ENCODE measurements at places on chromosomes 1 and 21. TPM values are rescaled to one million over a fixed set of nuclear protein-coding genes. Genes with fewer than 3 reads are reported as not detected.
A peak's percentile ranks its signal among the peaks of the same experiment; 100 is the strongest.

Gene SELL
- not detected for total RNA-seq

Gene BRDT
- total RNA-seq, result not detected

Gene VAV3
- total RNA-seq, result 3.0 TPM

Gene LSS
- 47.5 TPM for total RNA-seq

Gene RAB7B
- 3.6 TPM for total RNA-seq

Gene LORICRIN
- not detected for total RNA-seq

Gene TNFRSF9
- 0.98 TPM for total RNA-seq

Gene STIL
- total RNA-seq, result 8.8 TPM

Gene SORT1
- 13.3 TPM for total RNA-seq

DNA sequence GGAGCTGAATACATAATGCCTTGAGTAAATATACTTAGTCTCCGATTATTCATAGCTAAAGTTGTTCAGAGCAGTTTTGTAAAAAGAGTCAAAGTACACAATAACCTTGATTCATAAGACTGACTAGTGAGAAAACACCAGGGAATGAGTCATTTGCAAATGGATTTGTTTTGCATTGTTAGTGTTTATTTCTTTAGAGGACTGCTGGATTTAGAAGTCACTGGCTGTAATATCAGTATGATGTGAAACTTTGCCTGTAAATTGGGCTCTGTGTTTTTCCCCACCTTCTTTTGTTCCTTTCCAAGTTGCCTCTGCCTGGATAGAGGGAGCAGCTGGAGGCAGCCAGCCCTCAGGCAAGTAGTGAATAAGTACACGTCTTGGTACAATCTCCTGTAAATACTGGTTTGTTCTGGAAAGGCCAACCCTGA, 474.7 kb downstream of the NUF2 start:
- peaks cover 10% of the 10 kb centered on the region for H3K4me1 ChIP-seq
- no peaks in the 10 kb centered on the region for H3K36me3 ChIP-seq
- H3K4me3 ChIP-seq, result no peak overlapping the region
- DNase-seq, result peak; percentile 73
- peak overlapping the region; percentile 49 for H3K27ac ChIP-seq

DNA sequence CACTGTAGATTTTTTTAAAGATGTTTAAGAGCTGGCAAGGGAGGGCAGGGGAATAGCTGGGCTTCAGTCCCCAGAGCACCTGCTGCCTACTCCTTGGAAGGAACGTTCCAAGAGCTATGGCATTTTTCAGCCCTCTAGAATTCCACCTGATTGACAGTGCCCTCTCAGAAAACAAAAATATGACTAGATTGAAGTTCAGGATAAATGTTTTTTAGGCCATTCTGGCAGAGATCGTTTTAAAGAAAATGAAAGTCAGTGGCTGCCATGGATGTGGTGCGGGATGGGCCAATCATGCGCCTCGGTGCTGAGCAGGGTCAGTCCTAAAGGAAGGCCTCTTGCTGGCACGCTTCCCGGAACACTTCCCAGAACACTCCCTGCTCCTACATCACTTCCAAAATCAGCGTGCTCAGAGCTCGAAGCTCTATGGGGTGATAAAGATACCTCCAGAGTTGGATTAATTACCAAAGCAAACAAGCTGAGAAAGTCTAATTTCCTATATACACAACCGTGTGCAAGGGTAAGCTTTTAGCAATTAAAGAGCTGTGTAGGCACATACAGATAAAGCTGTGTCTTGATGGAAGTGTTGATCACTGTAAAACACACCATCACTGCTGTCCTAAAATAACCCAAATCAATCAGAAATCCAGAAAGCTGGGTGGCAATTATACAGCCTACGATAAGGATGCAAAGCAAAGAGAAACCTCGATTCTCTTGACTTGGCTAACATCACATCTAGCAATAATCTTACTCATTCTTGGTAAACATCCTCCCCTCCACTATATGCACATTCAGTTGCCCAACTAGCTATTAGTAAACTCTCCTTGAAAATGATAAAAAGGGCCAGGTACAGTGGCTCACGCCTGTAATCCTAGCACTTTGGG, 34.6 kb downstream of the TGFBR3 start:
- H3K4me3 ChIP-seq, result peak overlapping the region; percentile 47
- H3K27ac ChIP-seq, result peak overlapping the region; percentile 76
- no peaks in the 10 kb centered on the region for H3K27me3 ChIP-seq
- H3K36me3 ChIP-seq, result no peaks in the 10 kb centered on the region

DNA sequence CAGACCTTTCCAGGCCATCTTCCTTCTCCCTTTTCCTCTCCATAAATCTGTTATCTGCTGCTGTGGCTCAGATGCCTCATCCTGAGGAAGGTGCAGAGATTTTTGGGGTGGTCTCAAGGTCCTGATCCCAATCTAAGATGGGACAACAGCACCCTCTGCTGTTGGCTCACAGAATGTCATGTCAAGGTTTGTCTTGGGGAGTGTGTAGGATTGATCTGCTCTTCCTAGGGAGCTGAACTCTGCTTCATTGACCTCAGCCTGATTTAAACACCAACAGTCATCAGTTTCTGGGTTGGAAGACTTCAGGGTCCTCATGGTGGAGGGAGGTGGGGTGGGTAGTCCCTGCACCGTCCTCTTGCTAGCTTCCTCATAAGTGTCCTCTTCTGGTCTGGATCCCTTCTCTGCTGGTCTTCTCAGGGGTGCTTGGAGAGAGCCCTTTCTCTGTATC, 62.8 kb upstream of the LAX1 start:
- H3K27ac ChIP-seq, result no peak overlapping the region
- peaks cover 16% of the 10 kb centered on the region for H3K4me1 ChIP-seq
- peaks cover 14% of the 10 kb centered on the region for H3K36me3 ChIP-seq
- H3K27me3 ChIP-seq, result no peaks in the 10 kb centered on the region
- DNase-seq, result peak; percentile 83

GRCh38 chr1:109767637-109768334, 4.1 kb upstream of the EPS8L3 start:
- H3K4me1 ChIP-seq, result peaks cover 9% of the 10 kb centered on the region
- no peak for DNase-seq
- no peak overlapping the region for H3K27ac ChIP-seq
- no peak overlapping the region for H3K4me3 ChIP-seq
- no peaks in the 10 kb centered on the region for H3K36me3 ChIP-seq

GRCh38 chr1:206790502-206791250, 18.4 kb upstream of the IL10 start:
- no peaks in the 10 kb centered on the region for H3K36me3 ChIP-seq
- DNase-seq, result no peak
- peaks cover 11% of the 10 kb centered on the region for H3K4me1 ChIP-seq

DNA sequence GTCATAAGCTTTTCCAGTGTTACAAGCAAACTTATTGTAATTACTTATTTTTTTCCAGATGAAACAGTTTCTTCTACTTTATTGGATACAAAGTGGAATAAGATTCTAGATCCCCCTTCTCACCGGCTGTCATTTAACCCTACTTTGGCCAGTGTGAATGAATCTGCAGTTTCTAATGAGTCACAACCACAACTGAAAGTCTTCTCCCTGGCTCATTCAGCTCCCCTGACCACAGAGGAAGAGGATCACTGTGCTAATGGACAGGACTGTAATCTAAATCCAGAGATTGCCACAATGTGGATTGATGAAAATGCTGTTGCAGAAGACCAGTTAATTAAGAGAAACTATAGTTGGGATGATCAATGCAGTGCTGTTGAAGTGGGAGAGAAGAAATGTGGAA, 95.5 kb downstream of the ZFYVE9 start:
- no peak overlapping the region for H3K27ac ChIP-seq
- H3K4me3 ChIP-seq, result no peak overlapping the region
- DNase-seq, result peak; percentile 34
- H3K4me1 ChIP-seq, result peaks cover 19% of the 10 kb centered on the region
- H3K27me3 ChIP-seq, result no peaks in the 10 kb centered on the region
- H3K36me3 ChIP-seq, result peaks cover 12% of the 10 kb centered on the region

GRCh38 chr1:24961334-24961733, 31.3 kb upstream of the RUNX3 start:
- H3K27ac ChIP-seq, result peak overlapping the region; percentile 51
- H3K36me3 ChIP-seq, result no peaks in the 10 kb centered on the region
- no peak for DNase-seq
- H3K4me1 ChIP-seq, result no peaks in the 10 kb centered on the region
- H3K27me3 ChIP-seq, result no peaks in the 10 kb centered on the region
- H3K4me3 ChIP-seq, result no peak overlapping the region

GRCh38 chr1:232667778-232668165, 37.8 kb upstream of the SIPA1L2 start:
- no peak overlapping the region for H3K4me3 ChIP-seq
- H3K36me3 ChIP-seq, result no peaks in the 10 kb centered on the region
- no peak for DNase-seq
- H3K27me3 ChIP-seq, result no peaks in the 10 kb centered on the region

DNA sequence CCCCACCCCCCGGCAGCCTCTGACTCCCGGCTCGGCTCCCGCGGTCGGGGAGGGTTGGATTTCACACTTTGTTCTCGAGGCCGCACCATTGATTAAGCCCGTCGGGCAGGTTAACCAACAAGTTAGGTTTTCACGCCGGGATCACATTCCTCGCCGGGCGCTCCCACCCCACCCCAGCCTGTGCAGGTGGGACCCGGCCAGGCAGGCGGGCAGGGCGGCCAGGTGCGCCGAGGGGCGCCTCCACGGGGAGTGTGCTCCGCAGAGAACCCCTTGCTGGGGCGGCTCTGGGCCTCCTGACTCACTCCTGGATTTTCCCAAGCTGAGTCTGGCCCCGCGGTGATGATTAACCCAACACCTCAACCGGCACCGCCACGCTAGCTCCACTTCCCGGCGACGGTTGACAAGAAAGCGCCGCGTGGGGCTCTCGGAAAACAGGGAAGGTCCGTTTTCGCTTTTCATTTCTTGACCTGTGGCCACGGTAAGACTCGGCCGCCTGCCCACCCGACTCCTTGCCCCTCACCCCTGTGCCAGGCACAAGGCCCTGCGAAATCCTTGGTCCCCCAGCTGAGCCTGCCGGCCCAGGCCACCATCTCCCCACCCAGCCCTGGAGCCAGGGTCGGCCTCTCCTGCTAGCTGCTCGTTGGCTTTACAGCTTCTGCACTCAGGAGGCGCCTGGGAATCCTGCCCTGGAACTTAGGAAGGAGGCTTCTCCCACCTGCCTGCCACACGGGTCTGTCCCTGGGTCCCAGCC, 8.8 kb upstream of the TTLL10 start:
- no peaks in the 10 kb centered on the region for H3K4me1 ChIP-seq
- no peak for DNase-seq
- H3K27me3 ChIP-seq, result no peaks in the 10 kb centered on the region
- no peak overlapping the region for H3K27ac ChIP-seq
- H3K4me3 ChIP-seq, result no peak overlapping the region

GRCh38 chr1:236700903-236701302, 14.6 kb downstream of the ACTN2 start:
- no peaks in the 10 kb centered on the region for H3K36me3 ChIP-seq
- DNase-seq, result no peak
- H3K27ac ChIP-seq, result no peak overlapping the region
- H3K4me3 ChIP-seq, result no peak overlapping the region
- H3K27me3 ChIP-seq, result no peaks in the 10 kb centered on the region

DNA sequence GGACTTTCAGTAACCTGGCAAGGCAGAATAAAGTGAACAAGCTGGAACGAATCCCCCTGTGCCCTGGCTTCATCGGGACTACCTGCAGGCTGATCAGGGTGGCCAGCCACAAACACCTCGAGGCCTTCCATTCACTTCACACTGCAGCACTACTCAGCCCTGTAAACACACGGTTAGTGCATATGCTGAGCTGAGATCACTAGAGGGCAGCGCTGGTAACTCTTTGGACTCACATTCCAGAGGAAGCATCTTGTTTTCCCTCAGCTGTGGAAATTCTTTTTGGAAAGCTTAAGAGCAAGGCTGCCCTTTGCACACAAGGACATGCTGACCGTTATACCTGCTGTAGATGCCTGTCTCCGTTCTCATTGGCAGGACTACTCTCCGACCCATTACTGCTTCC, 32.1 kb downstream of the PCSK9 start:
- peak; percentile 60 for DNase-seq
- no peak overlapping the region for H3K27ac ChIP-seq
- H3K27me3 ChIP-seq, result no peaks in the 10 kb centered on the region
- no peaks in the 10 kb centered on the region for H3K4me1 ChIP-seq
- no peak overlapping the region for H3K4me3 ChIP-seq

- H3K4me3 ChIP-seq, result no peak overlapping the region
- H3K27me3 ChIP-seq, result no peaks in the 10 kb centered on the region
- H3K4me1 ChIP-seq, result peaks cover 21% of the 10 kb centered on the region
- H3K27ac ChIP-seq, result no peak overlapping the region
- peaks cover 5% of the 10 kb centered on the region for H3K36me3 ChIP-seq
Measured at GRCh38 chr1:225537554-225538251, 109.9 kb upstream of the LBR start.

GRCh38 chr21:16421007-16421406, 691.2 kb downstream of the USP25 start:
- H3K27me3 ChIP-seq, result peaks cover 53% of the 10 kb centered on the region
- DNase-seq, result no peak
- H3K27ac ChIP-seq, result no peak overlapping the region
- no peaks in the 10 kb centered on the region for H3K4me1 ChIP-seq

Measured in MCF 10A (cell line).